ENCODE measurements at places on chromosomes 2 and 18.

DNA sequence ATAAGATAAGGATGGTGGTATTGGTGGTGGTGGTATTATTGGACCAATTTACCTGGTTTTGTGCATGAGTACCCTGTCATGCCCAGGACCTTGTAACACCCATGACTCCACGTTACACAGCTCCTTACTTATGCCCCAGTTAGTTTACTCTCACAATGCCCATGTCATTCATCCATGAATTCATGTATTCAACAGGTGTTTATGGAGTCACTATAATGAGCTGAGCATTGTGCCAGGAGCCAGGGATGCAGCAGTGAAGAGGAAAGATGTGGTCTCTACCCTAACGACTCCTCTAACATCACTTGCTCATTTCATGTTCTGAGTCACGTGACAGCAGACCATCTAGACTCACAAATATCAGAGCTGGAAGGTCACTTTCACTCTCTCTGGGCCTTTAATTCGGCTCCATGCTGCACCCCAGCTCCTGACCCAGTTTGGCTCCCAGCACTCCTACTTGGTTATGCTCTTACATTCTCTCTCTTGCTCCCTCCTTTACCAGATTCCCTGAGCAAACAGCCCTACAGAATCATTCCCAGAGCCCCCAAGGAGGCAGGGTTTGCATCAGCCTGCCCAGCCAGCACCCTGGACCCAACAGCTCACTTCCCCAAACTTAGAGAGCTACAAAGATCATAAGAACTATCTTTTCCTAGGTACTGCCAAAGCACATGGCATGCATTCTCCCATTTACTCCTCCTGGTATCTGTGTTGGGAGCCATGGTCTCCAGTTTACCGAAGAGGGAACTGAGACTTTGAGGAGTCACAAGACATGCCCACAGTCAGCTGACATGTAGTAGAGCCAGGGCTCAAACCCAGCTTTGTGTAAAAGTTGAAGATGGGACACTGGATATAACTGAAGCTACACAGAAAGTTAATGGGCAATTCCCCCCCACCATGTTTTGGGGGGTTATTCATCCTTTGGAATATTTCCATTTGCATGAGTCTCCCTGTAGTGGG lies 449.9 kb downstream of the LRATD1 start:
- no peak for DNase-seq

DNA sequence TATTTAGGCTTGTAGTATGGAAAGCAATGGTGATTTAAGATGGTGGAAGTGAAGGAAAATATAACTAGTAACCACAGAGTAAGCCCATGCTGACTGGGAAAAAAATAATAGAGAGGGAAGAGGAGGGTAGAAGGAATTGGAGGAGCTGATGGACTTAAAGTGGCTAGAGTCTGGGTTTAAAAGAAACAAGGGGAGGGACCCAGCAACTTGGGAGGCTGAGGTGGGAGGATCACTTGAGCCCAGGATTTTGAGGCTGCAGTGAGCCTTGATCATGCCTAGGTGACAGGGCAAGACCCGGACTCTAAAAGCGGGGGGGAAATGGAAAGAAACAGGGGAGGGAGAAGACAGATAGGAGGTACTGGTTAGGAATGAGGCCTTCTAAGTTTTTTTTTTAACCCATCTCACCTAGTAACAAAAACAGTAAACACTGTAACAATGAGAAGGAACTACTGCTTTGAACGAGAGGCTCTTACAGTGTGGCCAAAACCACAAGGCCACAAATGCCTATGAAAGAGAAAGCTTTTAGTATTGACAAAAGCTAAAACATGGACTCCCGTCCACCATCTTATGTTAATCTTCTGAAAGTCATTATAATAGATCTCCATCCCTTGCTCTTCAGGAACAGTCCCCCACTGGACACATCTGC lies 26.6 kb downstream of the METTL8 start:
- DNase-seq: no peak

GRCh38 chr18:53790786-53791185 lies 433.7 kb downstream of the MBD2 start:
- no peak for DNase-seq

GRCh38 chr18:12433829-12434540 lies 26.3 kb downstream of the PRELID3A start:
- no peak for DNase-seq

GRCh38 chr2:211141646-211142045 lies 585.2 kb downstream of the CPS1 start:
- no peak for DNase-seq

GRCh38 chr2:237421542-237422116 lies 7.7 kb upstream of the COL6A3 start:
- DNase-seq: no peak

DNA sequence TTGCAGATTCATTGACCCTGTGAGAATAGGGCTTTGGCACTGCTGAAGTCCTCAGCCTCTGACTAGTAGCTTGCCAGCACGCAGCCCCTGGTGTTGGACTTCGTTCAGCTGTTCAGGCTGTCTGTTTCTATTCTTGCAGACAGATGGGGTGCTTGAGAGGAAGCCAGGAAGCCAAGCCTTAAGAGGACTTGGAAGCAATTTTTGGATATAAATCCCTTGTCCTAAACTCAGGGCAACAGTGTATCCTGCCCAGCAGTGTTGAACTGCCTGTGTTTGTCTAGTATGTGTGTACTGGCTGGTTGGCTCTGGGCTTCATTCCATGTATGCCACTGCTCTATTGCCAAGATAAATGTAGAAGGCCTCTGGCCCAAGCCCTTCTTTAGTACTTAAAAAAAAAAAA lies 108.6 kb downstream of the COMMD1 start:
- DNase-seq: peak; percentile 61

- no peak for DNase-seq
These were observed 248.5 kb upstream of the ID2 start for GRCh38 chr2:8433390-8433789.

DNA sequence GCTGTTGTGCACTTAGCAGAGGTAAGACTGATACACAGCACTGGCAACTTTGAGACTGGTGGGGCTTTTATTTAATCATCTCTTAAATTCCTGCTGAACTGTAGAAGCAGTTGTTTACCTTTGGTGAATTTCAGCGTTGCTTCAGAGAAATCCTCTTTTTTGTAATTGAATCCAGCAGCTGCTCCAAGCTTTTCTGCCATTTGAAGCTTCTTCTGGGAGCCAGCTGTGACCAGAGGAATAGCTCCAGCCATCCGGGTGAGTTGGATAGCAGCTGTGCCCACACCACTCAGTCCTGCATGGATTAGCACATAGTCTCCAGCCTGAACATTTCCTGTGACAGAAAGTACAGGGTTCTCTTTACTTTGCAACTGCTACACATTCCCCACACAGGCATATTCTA lies 3.9 kb downstream of the TP53I3 start:
- DNase-seq: no peak

DNA sequence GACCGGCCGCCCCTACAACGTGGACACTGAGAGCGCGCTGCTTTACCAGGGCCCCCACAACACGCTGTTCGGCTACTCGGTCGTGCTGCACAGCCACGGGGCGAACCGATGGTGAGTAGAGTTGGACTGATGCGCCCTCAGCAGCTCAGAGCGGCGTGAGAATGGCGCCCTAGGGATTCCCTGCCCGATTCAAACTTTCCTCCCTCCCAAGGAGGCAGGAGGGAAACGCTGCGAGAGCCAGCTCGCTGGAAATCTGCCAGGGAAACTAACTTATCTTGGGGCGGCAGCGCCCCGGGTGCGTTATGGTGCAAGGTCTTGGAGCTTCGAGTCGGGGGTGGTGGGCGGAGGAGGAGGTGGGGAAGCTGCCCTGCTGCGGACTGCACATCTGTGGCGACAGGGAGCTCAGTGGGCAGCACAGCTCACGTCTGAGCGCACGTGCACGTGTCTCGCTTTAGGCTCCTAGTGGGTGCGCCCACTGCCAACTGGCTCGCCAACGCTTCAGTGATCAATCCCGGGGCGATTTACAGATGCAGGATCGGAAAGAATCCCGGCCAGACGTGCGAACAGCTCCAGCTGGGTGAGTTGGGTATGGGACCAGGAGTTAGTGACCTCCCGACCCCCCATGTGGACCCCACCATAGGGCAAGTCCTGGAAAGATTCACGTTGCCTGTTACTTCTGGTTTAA lies 697 bp downstream of the ITGA4 start:
- no peak for DNase-seq

- DNase-seq: no peak
These were observed 4.7 kb downstream of the LONRF2 start for GRCh38 chr2:100317634-100318033.

- no peak for DNase-seq
These were observed 40.6 kb upstream of the GCFC2 start for GRCh38 chr2:75751360-75751759.

- DNase-seq: no peak
These were observed 44.4 kb downstream of the ST8SIA5 start for GRCh38 chr18:46712406-46712805.

- DNase-seq: no peak
These were observed 423.5 kb upstream of the ZEB2 start for GRCh38 chr2:144943293-144943941.

- DNase-seq: no peak
These were observed 43.8 kb upstream of the ITPRID2 start for GRCh38 chr2:181847702-181848101.

DNA sequence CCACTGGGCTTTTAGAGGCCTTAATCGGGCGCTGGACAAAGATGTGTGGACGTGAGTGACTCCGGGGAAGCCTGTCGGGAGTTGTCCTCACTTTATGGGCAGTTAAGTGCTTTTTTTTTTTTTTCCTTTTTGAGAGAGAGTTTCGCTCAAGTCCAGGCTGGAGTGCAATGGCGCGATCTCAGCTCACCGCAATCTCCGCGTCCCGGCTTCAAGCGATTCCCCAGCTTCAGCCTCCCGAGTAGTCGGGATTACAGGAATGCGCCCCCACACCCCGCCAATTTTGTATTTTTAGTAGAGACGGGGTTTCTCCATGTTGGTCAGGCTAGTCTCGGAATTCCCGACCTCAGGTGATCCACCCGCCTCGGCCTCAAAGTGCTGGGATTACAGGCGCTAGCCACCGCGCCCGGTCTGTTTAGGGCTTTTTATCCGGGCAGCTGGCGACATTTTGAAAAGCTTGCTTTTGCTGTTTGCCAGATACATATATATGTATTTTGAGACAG lies 1.5 kb downstream of the MSH6 start:
- no peak for DNase-seq

DNA sequence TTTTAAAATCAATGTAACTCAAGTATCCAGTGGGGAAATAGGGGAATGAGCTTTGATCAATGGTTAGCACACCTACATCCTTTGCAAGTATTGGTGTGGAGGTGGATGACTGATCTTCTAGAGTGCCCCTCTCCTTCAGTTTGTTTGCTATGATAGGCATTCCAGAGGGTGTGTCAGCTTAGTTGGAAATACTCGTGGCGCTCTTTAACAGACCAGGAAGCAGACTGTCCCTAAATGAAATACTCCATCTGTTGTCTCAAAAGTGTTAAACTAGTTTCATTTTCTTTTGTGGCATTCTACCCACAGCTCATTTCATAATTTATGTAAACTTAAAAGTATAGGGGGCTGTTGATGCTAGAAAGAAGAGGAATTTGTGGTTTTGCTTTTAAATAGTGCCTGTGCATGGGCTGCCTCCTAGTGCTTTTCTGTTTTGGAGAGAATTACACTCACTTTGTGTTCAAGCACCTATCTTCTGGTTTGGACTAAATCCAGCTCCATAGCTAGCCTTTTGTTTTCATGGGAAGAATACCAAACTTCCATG lies 66.2 kb downstream of the STAT1 start:
- no peak for DNase-seq

DNA sequence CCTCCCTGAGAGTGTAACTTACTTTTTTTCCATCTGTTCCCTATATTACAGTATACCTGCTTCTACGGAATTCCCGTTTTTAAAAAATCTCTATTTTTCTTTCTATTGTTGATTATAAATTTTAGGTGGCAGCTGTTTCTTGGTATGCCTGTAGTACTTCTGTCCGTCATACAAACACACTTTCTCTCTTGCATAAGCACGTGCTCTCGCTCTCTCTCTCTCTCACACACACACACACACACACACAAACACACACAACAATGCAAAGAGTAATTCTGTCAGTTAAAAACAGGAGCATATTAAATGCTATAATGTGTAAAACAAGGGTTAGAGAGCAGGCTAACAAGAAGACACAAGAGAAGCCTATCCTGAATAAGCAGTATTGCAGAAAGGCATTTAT lies 140.5 kb downstream of the THADA start:
- DNase-seq: no peak

GRCh38 chr2:99710721-99711120 lies 220.9 kb upstream of the REV1 start:
- no peak for DNase-seq

- DNase-seq: no peak
These were observed 76.4 kb downstream of the HDAC4 start for GRCh38 chr2:239324456-239324855.

GRCh38 chr18:33744032-33744697 lies 166.1 kb downstream of the ASXL3 start:
- no peak for DNase-seq

- no peak for DNase-seq
These were observed 19.4 kb downstream of the CFLAR start for GRCh38 chr2:201135386-201135785.

GRCh38 chr2:191927991-191928390 lies 81.1 kb upstream of the CAVIN2 start:
- DNase-seq: no peak

DNA sequence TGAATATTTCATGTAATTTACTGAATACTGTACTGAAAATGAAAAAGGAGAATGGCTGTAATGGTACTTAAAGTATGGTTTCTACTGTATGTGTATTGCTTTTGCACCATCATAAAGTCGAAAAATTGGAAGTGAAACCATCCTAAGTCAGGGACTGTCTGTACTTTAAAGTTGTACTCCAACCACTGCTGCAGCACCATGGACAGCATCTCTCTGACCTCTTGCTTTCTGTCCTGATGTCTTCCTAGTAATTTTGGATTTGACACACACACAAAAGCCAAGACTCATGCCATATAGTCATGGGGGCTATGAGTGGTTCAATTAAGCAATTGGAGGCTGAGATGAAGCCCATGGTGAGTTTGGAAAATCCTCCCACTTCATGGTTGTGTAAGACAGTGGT lies 256.3 kb upstream of the PKDCC start:
- no peak for DNase-seq

GRCh38 chr2:113351375-113352355 lies 72.9 kb upstream of the PAX8 start:
- no peak for DNase-seq

DNA sequence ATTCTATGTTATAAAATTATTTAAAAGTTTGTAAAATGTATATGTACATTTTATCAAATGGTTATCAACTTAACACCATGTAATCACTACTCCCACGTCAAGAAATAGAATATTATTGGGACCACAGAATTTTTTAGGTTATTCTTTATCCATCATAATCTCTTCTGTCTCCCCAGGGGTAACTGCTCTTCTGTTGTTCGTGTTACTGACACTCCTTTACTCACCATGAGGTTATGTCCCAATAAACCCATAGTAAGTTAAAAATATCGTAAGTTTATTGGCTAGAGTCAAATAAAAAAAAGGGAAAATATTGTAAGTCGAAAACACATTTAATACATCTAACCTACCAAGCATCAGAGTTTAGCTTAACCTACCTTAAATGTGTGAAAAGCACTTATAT lies 14.0 kb downstream of the OTX1 start:
- DNase-seq: no peak

- no peak for DNase-seq
These were observed 255.7 kb downstream of the HNMT start for GRCh38 chr2:138219961-138220360.

GRCh38 chr2:158319269-158319668 lies 137.3 kb downstream of the CCDC148 start:
- no peak for DNase-seq

Measured in anterior cingulate cortex (tissue), 58 donors.